ENCODE measurements at places on chromosomes 6 and 20.

DNA sequence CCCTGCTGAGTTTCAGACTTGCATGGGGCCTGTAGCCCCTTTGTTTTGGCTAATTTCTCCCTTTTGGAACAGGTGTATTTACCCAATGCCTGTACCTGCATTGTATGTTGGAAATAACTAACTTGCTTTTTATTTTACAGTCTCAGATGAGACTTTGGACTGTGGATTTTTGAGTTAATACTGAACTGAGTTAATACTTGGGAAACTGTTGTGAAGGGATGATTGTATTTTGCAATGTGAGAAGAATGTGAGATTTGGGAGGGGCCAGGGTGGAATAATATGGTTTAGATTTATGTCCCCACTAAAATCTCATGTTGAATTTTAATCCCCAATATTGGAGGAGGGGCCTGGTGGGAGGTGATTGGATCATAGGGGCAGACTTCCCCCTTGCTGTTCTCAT lies 99.1 kb upstream of the IRAK1BP1 start:
- DNase-seq, result no peak

DNA sequence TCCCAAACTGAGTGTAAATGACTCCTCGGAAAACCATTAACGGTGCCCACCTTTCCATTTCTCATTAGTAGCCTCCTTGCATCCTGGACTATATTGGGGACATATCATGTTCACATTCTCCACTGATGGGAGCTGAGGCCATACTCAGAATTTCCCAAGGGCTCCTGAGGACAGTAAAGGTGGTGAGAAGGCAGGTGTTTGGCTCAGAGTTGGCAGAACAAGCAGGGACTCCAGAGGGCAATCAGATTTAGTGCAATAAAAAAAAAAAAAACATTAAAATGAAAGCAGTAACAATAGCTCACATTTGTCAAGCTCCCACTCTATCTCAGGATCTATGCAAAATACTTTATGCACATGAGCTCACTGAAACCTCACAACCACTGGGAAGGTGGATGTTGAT lies 401.4 kb downstream of the MAFB start:
- DNase-seq, result no peak

- DNase-seq, result no peak
These were observed 28.3 kb downstream of the PREX1 start for GRCh38 chr20:48799328-48800105.

DNA sequence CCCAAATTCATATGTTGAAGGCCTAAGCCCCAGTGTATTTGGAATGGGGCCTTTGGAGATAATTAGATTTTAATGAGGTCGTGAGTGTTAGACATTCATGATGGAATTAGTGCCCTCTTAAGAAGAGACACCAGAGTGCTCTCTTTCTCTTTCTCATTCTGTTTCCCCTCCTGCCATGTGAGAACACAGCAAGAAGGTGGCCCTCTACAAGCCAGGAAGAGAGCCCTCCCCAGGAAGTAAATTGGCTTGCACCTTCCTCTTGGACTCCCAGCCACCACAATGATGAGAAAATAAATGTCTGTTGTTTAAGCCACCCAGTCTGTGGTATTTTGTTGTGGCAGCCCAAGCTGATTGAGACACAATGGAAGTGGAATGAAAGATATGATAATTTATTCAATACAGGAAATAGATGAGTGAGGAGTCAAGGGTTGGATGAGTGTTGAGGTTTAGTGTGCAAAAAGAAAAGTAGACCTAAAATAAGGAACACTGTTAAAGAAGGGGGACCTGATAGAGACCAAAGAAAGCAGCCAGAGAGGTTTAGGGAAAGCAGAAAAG lies 25.9 kb upstream of the ATXN1 start:
- no peak for DNase-seq

- peak; percentile 33 for DNase-seq
These were observed 6.0 kb downstream of the TCF21 start for GRCh38 chr6:133894795-133895358.

- no peak for DNase-seq
These were observed 58.2 kb downstream of the ZNF831 start for GRCh38 chr20:59221707-59222252.

GRCh38 chr6:106377061-106377540 lies 16.6 kb downstream of the CRYBG1 start:
- no peak for DNase-seq

DNA sequence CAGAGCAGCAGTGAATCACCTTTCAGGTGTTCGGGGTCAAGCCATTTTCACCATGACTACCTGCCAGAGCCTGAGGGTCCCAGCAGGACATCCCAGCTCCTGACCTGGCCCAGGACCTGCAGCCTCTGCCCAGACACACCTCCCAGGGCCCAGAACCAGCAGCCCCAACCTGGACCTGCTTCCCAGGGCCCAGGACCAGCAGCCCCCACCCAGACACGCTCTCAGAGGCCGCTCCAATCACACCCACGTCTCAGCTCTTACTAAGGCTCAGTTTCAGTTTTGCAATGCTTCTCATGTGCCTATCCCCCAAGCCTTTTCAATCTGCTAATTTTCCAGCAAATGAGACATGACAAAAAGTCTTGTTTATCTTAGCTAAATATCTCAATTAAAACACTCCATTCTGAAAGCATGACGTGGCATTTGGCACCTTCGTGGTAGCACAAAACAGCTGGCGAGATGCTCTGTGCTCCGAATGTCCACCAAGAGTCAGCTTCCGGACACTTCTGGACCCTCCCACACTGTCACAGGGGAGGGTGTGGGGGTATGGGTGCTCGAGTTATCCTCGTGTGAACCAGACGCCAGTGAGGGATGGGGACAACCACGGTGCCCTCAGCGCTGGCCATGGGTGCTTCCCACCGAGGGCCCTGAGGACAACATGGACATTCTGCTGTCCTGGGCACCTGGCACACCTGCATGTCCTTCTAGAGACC lies 253.2 kb downstream of the DLL1 start:
- DNase-seq, result peak; percentile 63

GRCh38 chr6:41555326-41556300 lies 9.4 kb downstream of the FOXP4 start:
- DNase-seq, result no peak

DNA sequence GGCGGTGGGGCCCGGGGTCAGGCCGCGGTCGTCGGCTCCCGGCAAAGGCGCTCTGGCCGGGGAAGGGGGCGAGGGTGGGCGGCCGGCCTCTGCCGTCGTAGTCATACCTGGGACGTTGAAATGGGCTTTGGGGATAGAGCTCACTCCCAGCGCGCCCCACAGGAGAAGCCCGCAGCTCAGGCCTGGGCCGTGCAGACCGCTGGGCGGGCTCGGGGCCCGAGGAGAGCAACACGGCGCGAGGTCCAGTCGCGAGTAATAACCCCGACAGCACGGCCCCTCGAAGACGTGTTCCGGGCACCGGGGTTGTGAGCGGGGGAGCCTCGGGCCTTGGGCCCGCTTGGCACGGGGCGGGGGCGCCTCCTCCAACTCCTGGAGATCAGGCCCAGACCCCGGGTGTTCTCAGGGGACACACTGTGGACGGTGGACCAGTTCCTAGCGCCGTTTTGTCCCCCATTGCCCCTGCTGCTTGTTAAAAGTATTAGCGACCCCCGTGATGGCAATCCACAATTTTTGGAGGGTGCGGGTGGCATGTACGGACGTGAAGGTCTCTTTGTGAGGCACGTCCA lies 10.9 kb downstream of the FOXC1 start:
- DNase-seq, result no peak

- DNase-seq, result no peak
These were observed 34.4 kb upstream of the ARHGAP18 start for GRCh38 chr6:129744201-129744879.

DNA sequence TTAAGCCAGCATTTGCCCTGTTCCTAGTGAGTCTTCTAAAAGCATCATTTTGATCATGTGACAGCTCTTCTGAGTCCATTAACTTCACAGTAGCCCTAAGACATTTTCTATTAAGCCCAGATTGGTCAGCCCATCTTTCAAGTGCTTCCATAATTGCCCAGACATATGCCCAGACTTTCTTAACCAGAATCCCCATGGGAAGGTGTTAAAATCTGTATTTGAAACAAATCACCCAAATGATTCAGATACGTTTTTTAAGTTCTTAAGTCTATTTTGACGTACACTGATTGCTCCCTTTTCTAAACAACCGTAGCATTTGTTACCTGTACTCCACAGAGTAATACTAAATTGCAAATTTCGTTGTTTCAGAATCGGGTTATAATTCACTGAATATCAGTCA lies 89.3 kb downstream of the BCAS1 start:
- DNase-seq, result no peak

DNA sequence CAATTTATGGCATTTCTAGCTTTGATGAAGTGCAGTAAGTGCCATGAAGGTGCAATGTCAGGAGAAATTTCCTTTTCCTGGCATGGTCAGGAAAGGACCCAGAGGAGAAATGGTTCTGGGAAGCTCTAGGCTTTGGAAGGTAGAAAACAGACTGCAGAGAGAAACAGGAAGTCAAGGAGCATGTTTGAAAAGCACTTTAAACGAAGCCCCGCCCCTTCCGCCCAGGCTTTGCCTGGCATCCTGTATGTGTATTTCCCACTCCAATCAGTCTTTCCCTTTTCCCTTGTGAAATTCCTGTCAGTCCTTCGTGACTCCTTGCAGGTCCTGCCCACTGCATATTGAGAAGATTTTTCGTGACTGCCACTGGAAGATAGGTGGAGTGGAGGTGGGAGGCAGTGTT lies 320.9 kb upstream of the SASH1 start:
- DNase-seq, result peak; percentile 58

DNA sequence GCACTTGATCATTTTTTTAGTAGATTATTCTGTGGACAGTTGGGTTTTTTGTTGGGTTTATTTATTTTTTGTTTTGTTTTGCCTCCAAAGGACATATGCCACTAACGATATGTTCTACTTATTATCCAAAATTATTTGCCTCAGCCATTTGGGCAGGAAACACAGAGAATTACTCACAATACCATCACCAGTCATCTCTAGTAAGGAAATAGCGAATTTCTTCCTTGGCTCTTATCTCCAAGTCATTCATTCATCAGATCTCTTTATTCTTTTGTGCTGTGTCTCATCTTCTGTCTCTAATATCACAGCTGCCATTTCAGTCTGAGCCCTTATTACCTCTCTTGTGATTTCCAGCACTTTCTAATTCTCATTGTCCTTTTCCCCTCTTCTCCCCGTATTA lies 130.4 kb upstream of the SMLR1 start:
- no peak for DNase-seq

- no peak for DNase-seq
These were observed 459.2 kb upstream of the RUNX2 start for GRCh38 chr6:44868910-44869309.

DNA sequence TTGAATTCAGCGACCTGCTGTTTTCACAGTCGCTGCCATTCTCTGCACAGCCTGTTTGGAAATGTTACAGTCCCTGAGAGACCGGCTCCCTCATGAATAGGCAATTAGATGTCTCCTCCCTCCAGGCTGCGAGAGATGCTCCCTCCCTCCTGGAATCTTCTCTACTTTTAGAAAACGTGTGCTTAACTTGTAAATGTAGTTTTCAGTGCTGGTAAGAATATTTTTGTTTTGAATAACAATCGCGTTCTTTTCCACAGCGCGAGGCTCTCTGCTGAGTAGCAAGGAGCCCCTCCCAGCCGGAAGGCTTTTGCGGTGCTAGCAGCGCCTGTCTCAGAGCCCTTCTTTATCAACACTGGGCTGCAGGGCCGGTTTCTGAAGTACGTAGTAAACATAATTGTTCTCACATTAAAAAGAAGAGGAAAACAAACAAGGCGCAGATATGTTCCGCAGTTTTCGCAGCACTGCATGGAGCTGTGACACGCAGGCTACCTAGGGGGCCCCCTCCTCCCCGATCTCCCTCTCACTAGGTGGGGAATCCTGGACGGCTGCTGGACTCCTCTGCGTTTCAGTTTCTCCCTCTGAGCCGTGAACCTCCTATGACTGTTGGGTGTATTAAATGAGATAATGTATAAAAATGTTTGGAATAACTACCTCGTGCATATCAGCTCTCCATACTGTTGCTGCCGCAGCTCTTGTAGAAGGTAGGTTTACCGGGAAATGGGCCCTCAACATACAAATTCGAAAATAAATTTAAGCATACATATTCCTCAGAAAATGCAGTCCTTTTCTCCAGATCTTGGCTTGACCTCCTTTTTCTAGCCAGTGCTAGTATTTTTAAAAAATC lies 79.0 kb upstream of the SPACA1 start:
- no peak for DNase-seq

- no peak for DNase-seq
These were observed 440.2 kb downstream of the TBC1D32 start for GRCh38 chr6:120894077-120894476.

DNA sequence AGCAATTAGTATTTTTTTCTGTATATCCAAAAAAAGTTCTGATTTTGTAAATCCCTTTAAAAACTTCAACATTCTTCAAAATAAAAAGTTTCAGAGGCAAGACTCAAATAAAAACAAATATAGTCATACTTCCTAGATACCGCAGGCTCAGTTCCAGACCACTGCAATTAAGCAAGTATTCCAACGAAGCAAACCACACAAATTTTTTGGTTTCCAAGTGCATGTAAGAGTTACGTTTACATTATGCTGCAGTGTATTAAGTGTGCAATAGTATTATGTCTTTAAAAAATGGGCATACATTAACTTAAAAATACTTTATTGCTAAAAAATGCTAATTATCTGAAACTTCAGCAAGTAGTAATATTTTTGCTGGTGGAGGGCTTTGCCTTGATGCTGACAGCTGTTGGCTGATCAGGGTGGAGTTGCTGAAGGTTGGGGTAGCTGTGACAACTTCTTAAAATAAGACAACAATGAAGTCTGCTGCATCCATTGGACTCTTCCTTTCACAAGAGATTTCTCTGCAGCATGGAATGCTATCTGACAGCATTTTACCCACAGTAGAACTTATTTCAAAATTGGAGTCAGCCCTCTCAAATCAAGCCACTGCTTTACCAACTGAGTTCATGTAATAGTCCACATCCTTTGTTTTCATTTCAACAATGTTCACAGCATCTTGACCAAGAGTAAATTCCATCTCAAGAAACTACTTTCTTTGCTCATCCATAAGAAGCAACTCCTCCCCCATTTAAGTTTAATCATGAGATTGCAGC lies 46.0 kb downstream of the PHIP start:
- DNase-seq, result no peak

GRCh38 chr6:82484001-82484400 lies 120.4 kb downstream of the TPBG start:
- DNase-seq, result no peak

All from mucosa of descending colon (tissue), 3 donors.